ENCODE measurements at places on chromosomes 1 and 21. TPM values are rescaled to one million over a fixed set of nuclear protein-coding genes. Genes with fewer than 3 reads are reported as not detected.

GRCh38 chr21:33014331-33014730, 11.4 kb upstream of the OLIG2 start:
- DNase-seq = no peak

FGR gene
- 1.1 TPM for total RNA-seq

GRCh38 chr1:180158149-180159147, 3.8 kb downstream of the QSOX1 start:
- DNase-seq = no peak

KIRREL1 gene
- total RNA-seq = 20.2 TPM

ERICH3 gene
- total RNA-seq = not detected

LIN28A gene
- not detected for total RNA-seq

LCE2A gene
- not detected for total RNA-seq

EXO5 gene
- 6.3 TPM for total RNA-seq

DNA sequence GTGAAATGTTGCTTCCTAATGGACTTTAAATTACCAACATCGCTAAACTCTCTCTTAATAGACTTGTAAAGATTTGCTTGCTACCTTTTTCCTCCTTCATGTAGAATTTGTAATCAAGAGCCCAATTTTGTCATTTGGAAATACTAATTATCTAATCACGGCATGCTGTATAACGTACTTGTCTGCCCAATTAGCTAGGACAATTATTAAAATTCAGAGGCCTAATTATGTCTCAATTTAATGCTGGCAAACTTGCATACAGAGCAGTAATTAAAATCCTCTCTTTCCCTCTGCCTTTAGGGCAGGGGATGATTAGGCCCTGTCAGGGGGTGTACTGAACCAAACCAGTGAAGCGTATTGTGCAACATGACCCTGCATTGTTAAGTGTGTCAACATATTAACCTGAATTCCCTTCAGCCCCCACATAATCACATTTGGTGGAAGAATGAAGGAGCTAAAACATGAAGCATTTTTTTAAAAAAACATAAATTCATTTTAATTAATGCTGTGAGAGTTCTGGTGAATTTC, 137.4 kb upstream of the BARHL2 start:
- no peak for DNase-seq

DNA sequence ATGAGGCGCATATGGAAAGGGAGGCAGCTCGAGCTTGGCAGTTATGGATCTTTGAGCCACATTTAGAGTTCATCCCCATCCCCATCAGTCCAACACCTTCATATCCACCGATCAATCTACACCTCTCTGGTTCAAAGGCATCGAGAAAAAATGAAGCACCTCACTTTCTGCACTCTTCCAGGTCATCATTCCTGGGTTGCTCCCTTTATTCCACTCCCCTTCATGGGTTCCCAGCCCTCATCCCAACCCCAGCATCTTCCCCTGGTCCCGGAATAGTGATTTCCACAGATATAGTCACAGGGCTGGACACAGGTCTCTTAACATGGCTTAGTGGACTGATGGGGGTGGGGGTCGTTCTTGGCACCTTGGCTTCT, 354 bp downstream of the HAPLN2 start:
- DNase-seq = no peak

- DNase-seq = no peak
These were observed 5.5 kb upstream of the KRTAP10-5 start for GRCh38 chr21:44585892-44586291.

DNA sequence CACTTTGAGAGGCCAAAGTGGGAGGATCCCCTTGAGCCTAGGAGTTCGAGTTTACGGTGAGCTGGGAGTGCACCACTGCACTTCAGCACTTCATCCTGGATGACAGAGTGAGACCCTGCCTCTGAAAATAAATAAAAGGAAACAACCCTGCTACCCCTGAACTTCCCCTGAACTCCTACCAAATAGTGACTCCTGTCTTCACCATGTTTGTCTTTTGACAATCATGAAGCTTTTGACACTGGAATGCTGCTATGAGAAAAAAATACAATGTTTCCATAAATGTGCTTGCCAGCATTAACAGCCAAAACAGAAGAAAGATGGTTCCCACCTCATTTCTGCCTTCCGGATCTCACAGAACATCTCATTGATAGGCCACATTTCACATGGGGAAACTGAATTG, 10.4 kb downstream of the ZBTB8A start:
- DNase-seq = no peak

DNA sequence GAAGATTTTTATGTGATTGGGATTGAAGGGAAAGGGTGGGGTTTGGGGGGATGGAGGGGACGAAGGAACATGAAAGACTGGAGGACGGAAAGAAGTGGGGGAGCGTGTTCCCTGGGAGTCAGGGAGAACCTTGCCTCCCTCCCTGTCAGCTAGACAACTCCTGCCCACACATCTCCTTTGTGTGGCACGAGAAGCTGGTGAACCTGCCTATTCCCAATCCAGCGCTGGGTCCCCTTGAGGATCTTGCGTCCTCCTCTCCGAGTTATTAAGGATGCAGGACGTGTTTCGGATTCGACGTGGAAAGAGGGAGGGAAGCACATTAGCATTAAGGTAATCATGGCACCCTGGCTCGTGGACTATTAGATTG, 1.4 kb downstream of the LRRC7 start:
- no peak for DNase-seq

DNA sequence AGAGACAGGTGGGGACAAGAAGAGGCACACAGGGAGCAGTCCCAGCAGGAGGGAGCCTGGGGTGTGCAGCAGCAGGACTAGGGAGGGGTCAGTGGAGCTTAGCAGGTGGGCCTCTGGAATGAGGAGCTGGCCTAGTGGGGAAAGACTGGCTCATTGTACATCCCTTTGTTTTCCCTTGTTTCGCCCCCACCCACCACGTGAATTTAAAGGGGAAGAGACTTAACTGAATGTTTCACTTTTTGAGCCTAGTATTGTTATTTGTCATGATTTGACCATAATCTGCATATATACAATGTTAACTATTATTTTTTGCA, 181.7 kb downstream of the DHRS3 start:
- no peak for DNase-seq

DNA sequence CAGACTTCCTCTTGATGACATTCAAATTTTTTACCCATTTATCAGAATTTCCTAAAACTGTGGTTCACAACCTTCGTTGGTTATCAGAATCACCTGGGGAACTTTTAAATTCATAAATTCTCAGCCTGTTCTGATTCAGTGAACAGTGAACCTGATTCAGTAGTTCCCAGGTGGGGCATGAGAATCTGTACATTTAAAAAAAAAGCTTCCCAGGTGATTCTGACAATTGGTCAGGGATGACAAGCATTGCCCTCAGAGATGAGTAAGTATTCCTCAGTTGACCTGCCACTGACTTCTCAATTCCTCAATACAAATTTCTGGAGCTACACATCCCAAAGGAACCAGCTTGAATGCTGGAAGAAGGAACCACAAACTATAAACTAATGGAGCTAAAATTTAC, 23.5 kb upstream of the CR2 start:
- no peak for DNase-seq

DNA sequence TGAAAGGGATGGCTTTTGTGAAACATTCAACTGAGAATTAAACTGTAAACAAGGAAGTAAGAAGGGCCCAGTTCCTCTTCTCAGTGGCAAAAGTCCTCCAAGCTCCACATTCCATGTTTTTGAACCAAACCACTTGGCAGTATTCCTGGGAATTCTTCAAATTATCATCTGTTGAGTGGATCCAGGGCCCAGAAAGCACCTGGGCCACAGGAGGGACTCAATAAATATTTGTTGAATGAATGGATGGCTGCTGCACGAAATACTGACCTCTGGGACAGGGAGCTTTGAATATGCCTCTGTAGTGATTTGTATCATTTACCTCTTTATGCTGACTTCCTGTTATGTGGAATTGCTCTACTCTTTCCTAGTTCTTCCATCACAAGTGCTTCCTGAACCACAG, 4.7 kb downstream of the SLC35F3 start:
- peak; percentile 78 for DNase-seq

KRTAP13-2 gene
- not detected for total RNA-seq

- no peak for DNase-seq
These were observed 16.9 kb downstream of the TINAGL1 start for GRCh38 chr1:31593136-31593665.

GRCh38 chr1:102970496-102971078, 137.7 kb downstream of the COL11A1 start:
- peak; percentile 55 for DNase-seq

GPR52 gene
- total RNA-seq = 1.1 TPM

DNA sequence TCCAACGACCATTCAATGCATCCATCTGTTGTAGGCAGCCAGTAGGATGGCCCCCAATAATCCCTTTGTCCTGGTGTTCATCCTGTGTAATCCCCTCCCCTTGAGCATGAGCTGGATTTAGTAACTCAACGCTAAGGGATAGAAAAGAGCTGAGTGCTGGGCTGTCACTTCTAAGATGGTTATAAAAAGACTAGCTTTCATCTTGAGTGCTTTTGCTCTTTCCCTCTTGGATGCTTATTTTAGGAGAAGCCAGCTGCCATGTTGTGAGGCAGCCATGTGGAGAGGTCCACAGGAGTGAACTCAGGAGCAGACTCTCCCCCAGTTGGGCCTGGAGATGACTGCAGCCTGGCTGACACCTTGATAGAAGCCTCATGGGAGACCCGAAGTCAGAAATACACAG, 401.5 kb downstream of the VAV3 start:
- DNase-seq = no peak

GRCh38 chr1:22710701-22711049, at the start of gene EPHB2:
TSS of gene EPHB2 (plus strand) at chr1:22710839. CDS start at chr1:22710983, 144 bp downstream.
- DNase-seq = no peak

DNA sequence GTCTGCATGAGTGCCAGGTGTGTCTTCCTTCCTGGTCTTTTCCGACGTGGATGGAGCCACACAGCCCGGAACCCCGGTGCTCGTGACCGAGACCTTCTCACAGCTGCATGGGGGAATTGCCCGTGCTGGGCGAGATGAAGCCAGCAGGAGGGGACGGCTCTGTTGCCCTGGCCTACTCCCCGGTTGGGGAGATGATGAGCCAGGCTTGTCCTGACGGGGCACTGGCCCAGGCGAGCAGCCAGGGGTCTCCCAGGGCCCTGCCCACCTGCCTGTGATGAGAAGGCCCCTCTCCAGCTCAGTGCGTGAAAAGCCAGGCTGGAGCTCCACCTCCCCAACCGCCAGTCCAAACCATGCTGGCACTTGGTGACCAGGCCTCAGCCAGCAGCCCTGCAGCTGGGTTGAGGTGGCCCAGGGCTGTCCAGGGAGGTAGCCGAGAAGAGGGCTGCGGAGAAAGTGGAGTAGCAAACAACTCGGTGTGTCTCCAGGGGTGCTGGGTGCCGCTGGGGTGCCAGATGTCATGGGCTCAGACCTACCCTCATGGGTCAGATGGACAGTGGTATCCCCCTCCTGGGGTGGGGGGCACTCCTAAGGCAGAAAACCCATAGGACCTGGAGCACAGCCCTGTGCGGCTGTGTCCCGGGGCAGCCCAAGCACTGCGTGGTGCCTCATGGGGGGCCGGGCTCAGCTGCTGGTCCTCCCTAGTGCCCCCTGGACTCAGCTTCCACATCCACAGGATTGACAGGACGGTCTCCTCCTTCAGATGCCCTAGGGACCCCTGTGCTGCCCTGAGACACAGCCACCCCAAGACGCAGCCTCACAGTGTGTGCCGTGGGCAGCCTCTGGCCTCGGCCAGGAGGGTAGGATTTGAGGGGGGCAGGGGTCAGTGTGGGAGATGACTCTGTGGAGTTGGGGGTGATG, 26.1 kb downstream of the PRDM16 start:
- DNase-seq = no peak

- no peak for DNase-seq
These were observed 303.6 kb downstream of the LMX1A start for GRCh38 chr1:165052936-165053335.

DNA sequence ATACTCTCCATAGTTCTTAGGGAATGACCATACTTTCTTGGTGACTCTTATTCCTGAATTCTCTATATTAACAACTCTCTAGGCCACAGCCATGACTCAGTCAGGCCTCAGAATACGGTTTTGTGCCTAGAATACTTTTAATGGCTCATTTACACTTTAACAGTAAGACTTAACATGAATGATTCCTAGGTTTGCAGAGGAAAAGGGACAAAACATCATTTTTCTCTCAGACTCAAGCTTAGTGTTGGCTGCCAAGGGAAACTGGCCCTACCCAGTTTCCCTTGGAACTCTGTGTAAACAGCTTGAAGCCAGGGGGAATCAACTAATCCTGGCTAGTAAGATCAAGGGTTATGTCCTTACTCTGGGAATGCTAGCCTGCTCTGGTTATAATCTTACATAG, 164.9 kb upstream of the PKN2 start:
- no peak for DNase-seq

GRCh38 chr1:208164609-208165008, 79.6 kb downstream of the PLXNA2 start:
- no peak for DNase-seq

OLFML3 gene
- total RNA-seq = 0.13 TPM

GRCh38 chr1:8396786-8397406, 79.0 kb downstream of the SLC45A1 start:
- peak; percentile 99 for DNase-seq

DNA sequence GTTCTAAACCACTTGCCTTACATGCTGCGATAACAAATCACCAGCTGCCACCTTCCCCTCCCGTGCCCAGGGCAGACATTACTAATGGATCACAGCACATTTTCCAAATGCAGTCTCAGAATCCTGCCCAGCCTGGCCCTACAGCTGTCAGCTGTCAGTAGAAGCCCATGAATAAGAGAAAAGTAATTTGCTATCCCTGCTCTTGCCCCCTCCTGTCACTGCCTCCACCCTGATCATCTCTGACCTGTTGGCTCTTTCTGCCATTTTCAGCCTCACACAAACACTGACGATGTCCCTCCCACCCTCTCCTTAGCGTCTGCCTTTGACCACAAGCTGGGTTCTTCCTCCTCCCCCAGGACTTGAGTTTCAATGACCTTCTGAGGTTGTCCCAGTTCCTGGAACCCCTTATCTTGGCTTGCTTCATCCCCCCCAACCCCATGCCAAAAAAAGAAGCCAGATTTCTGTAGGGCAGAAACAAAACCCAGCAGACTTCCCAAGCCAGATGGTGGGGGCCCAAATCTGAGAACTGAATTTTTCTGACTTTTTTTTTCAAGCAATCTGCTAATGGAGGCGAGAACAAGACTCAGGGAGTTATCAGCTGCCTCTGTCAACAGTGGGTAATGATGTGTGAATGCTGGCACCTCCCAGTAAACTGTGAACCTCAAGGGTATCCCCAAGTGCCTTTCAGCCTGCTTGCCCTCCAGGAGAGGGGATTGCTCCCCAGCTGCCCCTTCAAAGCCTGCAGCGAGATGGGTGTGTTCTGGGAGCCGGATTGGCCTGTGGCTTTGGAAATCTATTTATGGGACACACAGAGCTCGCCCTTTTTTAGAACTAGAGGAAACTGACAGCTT, 216.5 kb upstream of the VAMP3 start:
- no peak for DNase-seq

TCEA3 gene
- 10.5 TPM for total RNA-seq

ELAVL4 gene
- not detected for total RNA-seq
